Stimulated activated naive CD8-positive, alpha-beta T cell treated with anti-CD3 and anti-CD28 coated beads, Interleukin-15, Interleukin-2, amounts not matched to agents 100 U/mL and 50 U/mL, for 24 hours (primary cell): ENCODE measurements at places on chromosomes 6 and 20.

GRCh38 chr6:54134935-54135334 lies 23.7 kb downstream of the MLIP start:
- no peak for DNase-seq

DNA sequence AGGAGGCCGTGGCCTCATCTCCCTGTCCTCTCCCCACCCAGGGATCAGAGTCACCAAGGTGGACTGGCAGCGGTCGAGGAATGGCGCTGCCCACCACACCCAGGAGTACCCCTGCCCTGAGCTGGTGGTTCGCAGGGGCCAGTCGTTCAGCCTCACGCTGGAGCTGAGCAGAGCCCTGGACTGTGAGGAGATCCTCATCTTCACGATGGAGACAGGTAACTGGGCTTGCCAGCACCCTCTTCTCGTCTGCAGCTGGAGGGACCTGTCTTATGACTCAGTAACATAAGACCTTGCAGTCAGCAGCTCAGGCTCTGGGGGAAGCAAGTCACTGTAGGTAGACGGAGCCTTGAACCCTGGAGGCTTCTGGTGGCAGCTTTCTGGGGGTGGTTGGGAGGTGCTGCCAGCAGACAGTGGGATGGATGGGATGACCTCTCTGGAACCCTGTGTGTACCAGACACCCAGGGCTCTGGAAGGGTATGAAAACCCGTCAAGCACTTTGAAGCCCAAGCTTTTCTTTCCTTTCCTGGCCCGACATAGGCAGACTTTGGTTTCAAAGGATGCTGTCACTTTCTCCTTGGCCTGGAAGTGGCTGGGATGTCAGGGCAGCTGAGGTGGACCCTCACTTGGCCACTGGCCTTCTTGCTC lies 13.8 kb downstream of the TGM6 start:
- DNase-seq: no peak

GRCh38 chr6:75492386-75493153 lies 1.0 kb downstream of the FILIP1 start:
- DNase-seq: no peak

DNA sequence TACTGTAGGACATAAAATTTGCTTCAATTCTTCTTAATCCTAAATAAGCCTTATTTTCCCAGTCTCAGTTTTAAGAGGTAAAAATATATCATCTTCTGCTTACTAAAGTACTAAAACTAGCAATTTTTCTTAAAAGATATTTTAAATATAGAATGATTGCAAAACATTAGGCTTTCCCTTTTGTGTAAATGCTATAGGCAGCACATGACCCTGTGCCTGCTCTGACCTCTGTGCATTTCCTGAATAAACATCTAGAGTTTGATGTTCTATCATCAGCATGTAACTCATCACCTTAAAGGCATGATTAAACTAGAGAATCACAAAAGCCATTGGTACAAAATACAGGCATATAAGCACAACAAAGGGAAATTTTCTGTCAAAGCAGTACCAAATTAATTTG lies 422.7 kb downstream of the TFAP2B start:
- no peak for DNase-seq

- DNase-seq: no peak
These were observed 216.2 kb upstream of the PRSS16 start for GRCh38 chr6:27031302-27031701.

- no peak for DNase-seq
These were observed 46.6 kb downstream of the UBR2 start for GRCh38 chr6:42610416-42610815.

- DNase-seq: no peak
These were observed 26.1 kb downstream of the C20orf203 start for GRCh38 chr20:32647606-32648005.

- DNase-seq: no peak
These were observed 68.3 kb upstream of the FRMD1 start for GRCh38 chr6:168147205-168147738.

DNA sequence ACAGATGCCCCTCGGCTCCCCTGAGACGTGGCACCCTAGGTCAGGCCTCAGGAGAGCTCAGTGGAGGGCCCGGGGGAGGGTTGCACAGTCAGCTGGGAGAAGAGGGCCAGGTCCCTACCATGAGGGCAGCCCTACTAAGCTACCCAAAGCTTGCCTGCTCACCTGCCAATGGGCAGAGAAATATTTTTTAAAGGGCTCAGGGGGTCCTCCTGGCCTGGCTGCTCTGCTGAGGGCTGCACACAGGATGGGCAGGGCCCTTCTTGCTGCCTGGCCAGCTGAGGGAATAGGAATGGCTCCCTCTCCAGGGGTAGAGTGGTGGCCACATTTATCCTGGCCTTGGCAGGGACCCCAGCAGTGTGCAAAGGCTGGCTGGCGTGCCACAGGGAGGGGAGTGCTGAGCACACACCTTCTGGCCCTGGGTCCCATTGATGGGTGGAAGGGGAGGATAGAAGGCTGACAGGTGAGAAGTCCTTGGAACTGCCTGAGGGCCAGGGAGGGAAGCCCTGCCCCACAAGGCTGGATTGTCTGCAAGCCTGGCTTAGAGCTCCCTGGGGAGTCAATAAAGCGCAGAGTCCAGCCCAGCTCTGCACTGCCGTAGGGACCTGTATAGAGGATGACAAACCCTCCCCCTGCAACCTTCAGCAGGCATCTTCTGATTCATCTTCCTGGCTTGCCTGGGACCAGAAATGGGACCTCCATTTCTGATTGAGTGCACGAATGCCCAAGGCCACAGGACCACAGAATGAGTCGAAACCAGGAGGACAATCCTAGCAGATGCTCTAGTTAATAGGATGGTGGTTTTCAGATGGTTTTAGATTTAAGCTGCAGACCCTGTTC lies 62.1 kb downstream of the NOL4L start:
- DNase-seq: no peak

- no peak for DNase-seq
These were observed 266.1 kb upstream of the RNF24 start for GRCh38 chr20:4281258-4282055.

- DNase-seq: no peak
These were observed 106.0 kb downstream of the SH3BGRL2 start for GRCh38 chr6:79737172-79737571.

DNA sequence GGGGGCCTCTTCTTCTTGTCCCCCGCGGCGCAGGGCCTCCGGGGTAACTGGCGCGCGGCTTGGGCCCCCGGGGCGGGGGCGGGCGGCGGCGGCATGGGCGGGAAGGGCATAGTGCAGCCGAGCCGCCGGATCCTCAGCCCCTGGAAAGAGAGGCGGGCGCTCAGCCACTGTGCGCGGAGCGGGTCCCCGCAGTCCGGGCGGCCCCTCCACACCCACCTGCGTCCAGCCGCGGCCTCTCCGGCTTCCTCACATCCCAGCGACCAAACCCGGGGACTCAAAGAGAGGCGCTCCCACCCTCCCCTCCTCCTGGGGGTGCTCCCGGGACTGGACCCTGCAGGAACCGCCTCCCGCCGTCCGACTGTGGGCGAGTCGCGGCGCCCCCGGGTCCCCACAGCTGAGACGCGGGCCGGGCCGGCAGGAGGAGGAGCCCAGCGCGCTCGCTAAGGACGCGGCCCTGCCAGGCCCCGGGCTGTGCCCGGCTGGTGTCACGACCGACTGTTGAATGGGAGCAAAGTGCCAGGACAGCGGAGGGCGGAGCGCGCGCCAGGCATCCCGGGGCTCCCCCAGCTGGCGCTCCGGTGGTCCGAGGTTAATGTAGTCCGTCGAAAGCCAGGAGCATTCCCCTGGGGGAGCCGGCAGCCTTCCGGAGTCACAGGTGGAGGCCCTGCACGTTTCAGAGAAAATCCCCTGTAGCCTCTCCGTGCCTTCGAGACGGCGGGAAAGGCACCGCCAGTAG lies at the start of gene PRR18:
PRR18 (minus strand) TSS at position 360 of the 736 bp plus-strand sequence; CDS start at position 110, 250 bp downstream.
- peak; percentile 19 for DNase-seq

DNA sequence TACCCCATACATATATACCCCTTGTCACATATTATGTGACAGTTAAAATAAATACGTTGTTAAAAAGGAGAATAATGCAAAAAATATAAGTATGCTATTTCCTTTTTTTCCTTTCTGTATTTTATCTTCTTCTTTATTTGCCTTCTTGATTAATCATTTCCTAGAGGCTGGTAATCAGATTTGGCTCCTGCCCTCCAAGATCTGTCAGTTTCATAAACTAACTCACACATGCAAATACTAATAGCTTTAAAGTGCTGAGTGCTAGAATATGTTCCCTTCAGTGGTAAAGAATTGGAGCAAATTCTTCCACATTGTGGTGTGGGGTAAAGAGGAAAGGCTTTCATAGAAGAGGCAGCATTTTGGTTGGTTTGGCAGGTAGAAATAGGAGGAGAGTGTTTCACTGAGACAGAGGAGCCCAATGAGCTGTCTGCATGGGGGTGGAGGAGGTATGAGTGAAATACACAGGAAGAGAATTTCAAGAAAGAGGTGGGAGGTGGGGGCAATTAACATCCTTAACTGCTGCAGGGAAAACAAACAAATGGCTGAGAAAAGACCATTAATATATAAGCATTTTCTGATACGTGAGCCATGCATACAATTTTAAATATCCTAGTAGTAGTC lies 523.9 kb downstream of the BMP2 start:
- DNase-seq: no peak

- DNase-seq: no peak
These were observed 216.2 kb downstream of the FOXC1 start for GRCh38 chr6:1825926-1826325.

DNA sequence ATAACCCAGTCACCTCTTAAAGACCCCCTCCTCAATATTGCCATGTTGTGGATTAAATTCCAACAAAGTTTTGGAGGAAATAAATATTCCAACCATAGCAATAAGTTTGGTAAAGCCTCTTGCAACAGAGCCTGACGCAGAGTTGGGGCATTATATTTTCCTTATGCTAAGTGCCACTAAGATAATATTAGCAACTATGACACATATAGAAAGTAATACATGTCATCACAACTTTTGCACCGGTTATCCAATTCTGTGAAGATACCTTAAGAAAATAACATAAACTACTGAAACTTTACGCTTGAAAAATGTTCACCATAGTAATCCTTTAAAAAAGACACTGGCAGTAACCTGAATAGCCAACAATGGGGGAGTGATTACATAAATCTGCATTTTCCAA lies 52.2 kb upstream of the TRERF1 start:
- no peak for DNase-seq

DNA sequence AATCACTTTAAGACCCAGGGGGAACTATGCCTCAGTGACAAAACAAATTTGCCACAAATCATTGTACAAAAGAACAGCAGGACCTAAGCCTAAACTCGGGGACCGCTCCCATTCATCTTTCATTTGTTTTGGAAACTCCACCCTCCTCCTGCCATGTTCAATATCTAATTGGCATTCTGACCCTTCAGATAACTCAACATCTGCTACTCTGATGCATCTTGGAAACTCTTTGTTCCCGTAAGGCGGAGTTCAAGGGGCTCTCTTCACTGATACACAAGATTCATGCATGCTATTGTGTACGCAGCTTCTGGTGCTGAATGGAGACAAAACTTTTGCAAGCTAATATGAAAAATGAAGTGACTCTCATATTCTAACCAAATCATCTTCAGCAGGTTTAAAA lies 187.6 kb downstream of the ZFP64 start:
- no peak for DNase-seq

DNA sequence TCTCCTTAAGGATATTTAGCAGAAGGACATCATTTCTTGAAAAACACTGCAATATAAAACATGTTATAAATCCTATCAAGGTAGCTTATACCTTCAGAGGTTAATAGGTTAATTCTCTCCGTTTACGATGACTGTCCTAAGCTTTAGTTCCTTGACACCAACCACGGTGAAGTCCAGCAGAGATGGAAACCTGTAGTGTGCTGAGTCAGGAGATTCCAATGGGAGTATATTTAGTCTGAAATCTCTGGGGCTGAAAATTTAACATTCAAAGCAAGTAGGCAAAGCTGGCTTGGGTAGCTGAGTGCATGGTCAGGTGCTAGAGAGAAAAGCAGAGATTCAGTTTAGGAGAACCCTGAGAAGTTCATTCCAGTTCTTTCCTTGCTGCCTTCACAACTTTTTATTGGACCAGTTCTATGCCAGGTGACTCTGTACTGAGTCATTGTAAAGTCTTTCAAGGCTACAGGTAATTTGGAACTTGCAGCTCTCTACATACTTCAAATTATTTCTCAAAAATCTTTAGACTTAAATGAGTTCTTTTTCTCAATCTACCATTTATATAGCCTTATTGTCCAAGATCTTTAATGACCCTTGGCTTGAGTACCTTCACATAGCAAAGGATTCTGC lies 1009.4 kb upstream of the FLRT3 start:
- no peak for DNase-seq

GRCh38 chr6:22250486-22250885 lies 46.4 kb downstream of the PRL start:
- DNase-seq: no peak

DNA sequence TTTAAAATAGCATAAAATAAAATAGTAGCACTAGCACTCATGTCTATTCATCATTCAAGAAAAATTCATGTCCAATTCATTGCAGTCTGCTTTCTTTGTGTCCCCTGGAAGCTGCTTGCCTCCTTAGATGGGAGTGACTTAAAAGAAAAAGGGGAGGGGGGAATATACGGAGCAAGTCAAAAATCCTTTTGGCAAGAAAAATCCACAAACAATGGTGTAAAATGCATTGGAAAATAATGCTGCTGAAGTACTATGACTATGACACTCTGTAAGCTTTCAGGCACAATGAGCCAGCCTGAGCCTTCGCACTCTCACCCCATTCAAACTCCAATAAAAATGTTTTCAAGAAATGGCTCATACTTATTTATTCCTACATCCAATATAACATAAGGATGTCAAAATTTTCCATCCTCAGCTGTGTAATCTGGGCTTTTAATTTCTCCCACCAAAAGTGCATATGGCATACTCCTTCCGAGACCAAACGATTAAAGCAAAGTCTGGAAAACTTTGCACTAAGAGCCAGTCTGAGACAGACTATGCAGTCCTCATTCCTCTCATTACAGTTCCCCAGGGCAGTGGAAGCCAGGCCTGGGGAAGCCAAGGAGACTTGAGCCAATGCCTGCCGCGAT lies 790 bp downstream of the NEDD9 start:
- DNase-seq: no peak

GRCh38 chr6:148416330-148416965 lies 73.8 kb downstream of the SASH1 start:
- DNase-seq: no peak

- DNase-seq: no peak
These were observed at the start of gene STMND1 for GRCh38 chr6:17101422-17102257. Gene STMND1 (plus strand): TSS chr6:17102050. CDS start chr6:17102258, 208 bp downstream.

- DNase-seq: no peak
These were observed 86.6 kb upstream of the PAX1 start for GRCh38 chr20:21618759-21619416.

- DNase-seq: no peak
These were observed 165.9 kb upstream of the MARCKS start for GRCh38 chr6:113691260-113691656.

DNA sequence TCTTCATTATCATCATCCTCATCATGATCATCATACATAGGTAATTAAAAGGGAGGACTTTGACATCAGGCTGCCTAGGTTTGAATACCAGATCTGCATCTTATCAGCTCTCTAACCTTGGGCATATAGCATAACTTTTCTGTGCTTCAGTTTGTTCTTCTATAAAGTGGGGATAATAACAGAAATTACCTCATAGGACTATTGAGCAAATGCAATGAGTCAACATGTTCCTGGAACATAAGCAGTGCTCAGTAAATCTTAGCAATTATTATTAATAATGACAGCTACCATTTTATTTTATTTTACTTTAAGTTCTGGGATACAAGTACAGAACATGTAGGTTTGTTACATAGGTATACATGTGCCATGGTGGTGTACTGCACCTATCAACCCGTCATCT lies 7.2 kb downstream of the C20orf202 start:
- no peak for DNase-seq

GRCh38 chr6:145744619-145745018 lies 9.3 kb upstream of the EPM2A start:
- no peak for DNase-seq

- DNase-seq: no peak
These were observed 21.4 kb upstream of the PRDM1 start for GRCh38 chr6:106064756-106065155.
